ENCODE measurements at places on chromosomes 3 and 15.

GRCh38 chr3:20197775-20198174, 11.8 kb upstream of the SGO1 start:
- DNase-seq: no peak

GRCh38 chr3:45670436-45670835, 18.8 kb upstream of the SACM1L start:
- DNase-seq: no peak

GRCh38 chr3:133996251-133996661, 33.5 kb downstream of the SLCO2A1 start:
- DNase-seq: no peak

DNA sequence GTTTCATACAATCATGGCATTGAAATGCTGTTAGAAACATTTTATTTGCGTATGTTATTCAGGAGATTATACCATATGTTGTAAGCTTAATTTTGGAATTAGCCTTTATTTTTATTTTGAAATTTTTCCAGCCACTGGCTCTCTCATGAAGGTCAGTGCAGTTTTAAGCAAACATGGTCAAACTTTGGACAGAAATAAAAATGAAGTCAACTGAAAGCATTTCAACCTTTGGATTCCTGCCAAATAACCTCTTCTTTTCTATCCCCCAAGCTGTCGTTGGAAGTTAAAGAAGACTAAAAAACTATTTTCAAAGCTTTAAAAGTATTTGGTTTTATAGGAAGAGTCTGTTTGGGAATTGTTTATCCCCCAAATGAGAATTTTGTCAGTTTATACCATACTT, 846.6 kb downstream of the MCTP2 start:
- DNase-seq: no peak

- peak; percentile 47 for DNase-seq
Observed at GRCh38 chr3:129123314-129124060, 1.9 kb upstream of the RAB43 start.

GRCh38 chr3:17047894-17048293, 163.1 kb downstream of the PLCL2 start:
- no peak for DNase-seq

- DNase-seq: no peak
Observed at GRCh38 chr3:63851287-63851686, 12.3 kb downstream of the THOC7 start.

GRCh38 chr3:196918968-196919367, 23.4 kb downstream of the NCBP2 start:
- DNase-seq: no peak

DNA sequence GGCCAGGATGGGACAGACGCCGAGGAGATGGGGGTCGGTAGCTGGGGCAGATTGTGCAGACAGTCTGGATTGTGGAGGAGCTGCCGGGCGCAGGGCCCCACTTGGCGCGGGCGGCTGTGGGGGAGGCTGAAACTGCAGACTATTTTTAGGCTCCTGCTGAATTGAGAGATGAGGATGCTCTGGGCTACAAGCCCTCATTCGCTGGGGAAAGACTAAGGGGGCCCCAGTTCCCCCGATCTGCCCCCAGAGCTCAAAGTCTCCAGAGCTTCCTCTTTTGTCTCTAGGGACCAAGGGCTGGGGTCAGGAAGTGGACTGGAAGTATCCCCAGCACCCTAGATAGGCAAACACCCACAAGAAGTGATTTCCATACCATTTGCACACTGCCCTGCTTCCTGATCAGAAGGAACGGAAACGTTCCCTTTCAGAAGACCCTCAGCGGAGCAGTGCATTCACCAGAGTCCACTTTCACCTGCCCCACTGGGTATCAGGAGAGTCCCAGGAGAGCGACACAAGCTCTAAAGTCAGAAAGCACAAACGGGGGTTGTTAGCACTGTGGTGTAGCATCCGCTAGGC, 29.7 kb downstream of the SEMA7A start:
- peak; percentile 80 for DNase-seq

DNA sequence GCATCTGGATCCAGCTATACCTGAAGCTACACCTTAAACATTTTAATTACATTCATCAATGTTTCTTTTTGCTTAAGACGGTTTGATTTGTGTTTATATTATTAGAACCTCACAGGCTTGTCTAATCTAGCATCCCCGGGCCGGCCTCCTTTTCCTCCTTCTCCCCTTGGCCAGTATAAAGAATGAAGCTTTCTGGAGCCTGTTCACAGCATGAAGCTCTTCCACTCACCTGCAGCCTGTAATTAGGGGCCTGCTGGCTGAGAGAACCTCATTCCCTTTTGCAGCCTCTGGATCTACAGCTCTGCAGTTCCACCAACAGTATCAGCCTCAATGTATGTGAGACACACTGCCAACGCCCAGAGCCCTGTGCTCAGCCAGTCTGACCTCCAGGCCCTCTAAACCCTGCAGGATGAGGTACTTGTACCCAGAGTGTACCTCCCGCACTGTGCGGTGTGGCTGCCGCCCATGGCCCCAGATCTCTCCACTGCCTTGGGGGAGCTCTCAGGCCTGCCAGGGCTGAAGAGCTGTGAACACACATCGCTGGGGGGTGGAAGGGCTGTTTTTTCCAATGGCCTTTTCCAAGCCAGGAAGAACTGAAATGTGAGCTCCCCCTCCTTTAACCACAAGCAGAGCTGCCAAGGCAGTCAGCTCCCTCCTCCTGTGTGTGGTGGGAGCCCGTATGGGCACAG, 114.7 kb upstream of the ALDH1A3 start:
- peak; percentile 53 for DNase-seq

GRCh38 chr3:196270499-196270898, 17.0 kb downstream of the PCYT1A start:
- DNase-seq: no peak

DNA sequence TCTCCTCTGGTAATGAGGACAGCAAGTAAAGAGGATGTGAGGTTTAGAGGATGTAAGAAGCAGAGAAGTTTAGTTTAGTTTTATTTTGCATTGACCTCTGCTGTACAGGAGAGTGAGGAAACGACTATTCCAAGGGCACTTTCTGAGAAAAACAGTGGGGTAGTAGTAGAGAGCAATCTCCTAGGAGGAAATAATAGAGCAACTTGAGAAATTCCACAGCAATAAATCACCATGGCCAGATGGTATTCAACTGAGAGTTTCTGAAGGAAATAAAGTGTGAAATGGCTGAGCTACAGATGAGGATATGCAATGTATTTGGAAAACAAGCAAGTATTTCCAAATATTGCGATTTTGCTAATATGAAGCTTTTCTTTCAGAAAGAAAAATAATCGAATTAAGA, 118.9 kb downstream of the DPH6 start:
- DNase-seq: no peak

GRCh38 chr15:31361764-31362515, 35.3 kb downstream of the KLF13 start:
- no peak for DNase-seq

GRCh38 chr3:58800940-58801339, 134.4 kb upstream of the FAM3D start:
- no peak for DNase-seq

- DNase-seq: no peak
Observed at GRCh38 chr3:19488939-19489338, 340.6 kb downstream of the KCNH8 start.

- DNase-seq: no peak
Observed at GRCh38 chr15:48221885-48222284, 15.8 kb downstream of the SLC12A1 start.

DNA sequence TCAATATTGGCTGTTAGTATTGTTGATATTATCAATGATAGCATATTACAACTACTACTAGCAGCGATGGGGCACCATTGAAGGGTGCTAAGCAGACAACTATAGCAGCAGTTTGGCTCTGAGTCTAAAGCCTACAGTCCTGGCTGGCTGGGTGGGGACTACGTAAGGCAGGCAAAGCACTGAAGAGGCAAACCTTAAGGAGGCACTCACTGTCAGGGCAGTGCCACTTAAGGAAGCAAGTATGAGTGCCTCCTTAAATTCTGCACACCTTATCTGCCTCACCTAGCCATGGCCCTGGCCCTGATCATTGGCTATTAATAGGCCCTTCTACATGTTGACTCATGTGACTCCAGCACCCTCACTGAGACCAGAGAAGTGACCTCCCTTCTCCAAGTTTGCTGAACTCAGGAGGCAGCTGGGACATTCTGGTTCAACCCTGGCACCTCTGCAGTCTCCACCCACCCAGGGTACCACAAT, 20.6 kb downstream of the CDCP1 start:
- peak; percentile 79 for DNase-seq

DNA sequence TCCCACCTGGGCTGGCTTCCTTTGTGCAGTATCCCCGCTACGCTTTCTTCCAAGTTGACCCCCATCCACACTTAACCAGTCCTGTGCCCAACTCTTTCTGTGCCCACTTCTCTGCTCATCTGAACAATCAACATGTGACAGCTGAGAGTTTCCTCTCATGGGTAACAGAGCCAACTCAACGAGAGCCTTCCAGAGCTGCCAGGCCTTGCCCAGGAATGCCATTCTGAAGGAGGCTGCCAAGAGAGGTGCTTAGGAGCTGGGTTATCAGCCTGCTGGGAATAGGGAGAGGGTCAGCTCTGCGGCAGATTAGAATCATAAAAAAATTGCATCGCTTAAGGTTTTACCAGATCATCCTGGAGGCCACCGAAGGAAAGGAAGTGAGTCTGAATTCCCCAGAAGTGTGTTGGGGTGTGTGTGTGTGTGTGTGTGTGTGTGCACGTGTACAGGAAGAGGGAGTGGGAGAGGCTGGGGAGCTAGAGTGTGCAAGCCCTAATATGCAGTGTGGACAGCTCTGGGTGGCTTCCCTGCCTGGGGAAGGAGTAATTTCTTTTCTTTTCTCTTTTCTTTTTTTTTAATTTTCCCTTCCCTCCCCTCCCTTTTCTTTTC, 66.7 kb downstream of the ITGA11 start:
- no peak for DNase-seq

DNA sequence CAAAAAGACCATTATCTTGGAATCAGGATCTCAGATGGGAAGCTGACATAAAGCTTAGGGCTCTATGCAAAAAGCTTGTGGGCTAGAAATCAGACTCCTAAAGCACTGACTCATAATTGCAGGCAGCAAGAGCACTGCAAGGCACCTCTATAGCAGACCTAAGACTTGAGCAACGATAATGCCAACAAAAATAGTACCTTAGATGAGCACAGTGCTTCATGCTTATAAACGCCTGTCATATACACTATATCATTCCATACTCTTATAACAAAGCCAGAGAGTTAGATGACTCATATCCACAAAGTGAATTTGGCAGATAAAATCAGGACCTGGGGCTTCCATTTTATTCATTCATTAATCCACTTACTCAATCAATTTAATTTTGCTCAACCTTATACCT, 560.8 kb downstream of the MCTP2 start:
- no peak for DNase-seq

- DNase-seq: no peak
Observed at GRCh38 chr15:86647810-86648440, 568.3 kb downstream of the AGBL1 start.

DNA sequence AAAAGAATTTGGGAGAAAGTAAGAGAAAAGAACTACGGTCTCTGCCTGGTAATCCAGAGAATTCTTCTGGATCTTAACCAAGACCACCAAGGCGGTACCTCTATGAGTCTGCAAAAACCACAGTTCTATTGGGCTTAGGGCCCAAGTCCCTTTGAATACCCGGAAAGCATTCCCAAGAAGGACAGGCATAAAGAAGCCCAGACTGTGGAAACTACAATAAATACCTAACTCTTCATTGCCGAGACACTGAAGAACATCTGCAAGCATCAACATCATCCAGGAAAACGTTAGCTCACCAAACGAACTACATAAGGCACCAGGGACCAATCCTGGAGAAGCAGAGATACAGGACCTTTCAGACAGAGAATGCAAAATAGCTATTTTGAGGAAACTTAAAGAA, 162.3 kb upstream of the TMC3 start:
- no peak for DNase-seq

GRCh38 chr15:64507293-64507802, 47.0 kb downstream of the ZNF609 start:
- peak; percentile 92 for DNase-seq

- DNase-seq: peak; percentile 46
Observed at GRCh38 chr3:32873531-32874130, 55.8 kb downstream of the TRIM71 start.

- no peak for DNase-seq
Observed at GRCh38 chr15:76344893-76345582, 8.5 kb downstream of the ISL2 start.

- no peak for DNase-seq
Observed at GRCh38 chr3:66394753-66395249, 106.0 kb downstream of the LRIG1 start.

DNA sequence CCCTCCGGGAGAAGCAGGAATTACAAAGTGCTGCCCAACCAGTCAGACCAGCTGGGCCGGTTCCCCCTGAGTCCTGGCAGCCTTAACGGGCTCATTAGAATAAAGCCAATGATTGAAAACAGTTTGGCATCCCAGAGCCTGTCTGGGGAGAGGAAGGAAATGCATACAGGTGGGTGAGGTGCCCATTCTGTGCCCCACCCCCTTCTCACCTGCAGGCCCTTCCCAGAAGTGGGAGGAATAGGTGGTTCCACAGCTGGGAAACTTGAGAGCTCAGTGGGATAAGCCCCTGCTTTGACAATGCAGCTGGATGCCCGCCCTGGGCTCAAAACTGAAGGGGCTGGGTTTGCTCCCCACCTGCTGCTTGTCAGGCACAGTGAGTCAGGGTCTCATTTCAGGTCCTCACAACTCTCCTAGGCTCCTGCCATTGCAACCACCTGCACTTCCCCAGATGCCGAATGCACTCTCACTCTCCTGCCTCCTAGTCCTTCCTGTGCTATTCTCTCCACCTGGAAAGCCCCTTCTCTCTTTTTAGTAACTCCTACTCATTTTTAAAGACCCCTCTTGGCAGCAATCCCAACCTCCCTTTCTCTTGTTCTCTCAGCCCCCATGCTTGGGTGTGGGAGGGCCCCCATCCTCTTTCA, 5.5 kb upstream of the BUB1B start:
- DNase-seq: peak; percentile 84

DNA sequence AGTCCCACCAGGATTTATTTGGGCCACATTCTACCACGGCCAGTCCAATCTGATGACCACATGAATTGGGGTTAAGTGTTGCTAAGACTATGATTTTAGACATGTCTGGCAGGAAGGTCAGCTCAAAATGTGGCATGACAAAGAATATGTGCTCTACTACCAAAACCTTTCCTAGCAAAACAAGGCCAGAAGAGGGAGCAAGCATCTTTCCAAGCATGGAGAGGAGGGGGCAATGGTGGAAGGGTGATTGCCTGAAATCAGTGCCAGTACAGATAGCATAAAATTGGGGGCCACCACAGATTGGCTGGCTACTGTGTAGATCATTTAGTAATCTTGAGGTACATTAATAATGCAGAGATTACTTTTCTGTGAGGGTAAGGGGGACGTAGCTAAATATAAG, 43.2 kb downstream of the TMEM39A start:
- no peak for DNase-seq

DNA sequence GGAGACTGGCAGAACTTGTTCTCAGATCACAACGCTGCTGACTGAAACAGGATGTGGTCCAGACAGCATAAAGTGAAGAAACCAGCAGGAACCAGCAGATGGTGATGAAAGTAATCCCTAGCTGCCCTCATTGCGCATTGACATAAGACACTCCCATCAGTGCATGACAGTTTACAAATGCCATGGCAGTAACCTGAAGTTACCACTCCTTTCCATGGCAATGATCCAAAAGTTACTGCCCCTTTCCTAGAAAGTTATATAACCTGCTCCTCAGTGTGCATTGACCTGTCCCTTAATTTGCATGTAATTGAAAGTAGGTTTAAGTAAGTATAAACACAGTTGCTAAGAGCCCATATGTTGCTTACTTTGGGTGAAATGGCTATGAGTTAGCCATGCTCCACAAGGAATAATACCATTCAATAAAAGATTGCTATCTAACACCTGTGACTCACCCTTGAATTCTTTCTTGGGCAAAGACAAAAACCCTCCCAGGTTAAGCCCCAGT, 149.1 kb upstream of the CD96 start:
- DNase-seq: peak; percentile 16

- DNase-seq: no peak
Observed at GRCh38 chr15:100114100-100114499, 227.7 kb downstream of the ADAMTS17 start.

Measured in stomach (tissue), 19 donors.